Activated T-cell treated with anti-CD3 and anti-CD28 coated beads for 24 hours (primary cell): ENCODE measurements at places on chromosomes 7 and 10.

- DNase-seq: no peak
These were observed 19.8 kb downstream of the MDFIC start for GRCh38 chr7:114941692-114942091.

DNA sequence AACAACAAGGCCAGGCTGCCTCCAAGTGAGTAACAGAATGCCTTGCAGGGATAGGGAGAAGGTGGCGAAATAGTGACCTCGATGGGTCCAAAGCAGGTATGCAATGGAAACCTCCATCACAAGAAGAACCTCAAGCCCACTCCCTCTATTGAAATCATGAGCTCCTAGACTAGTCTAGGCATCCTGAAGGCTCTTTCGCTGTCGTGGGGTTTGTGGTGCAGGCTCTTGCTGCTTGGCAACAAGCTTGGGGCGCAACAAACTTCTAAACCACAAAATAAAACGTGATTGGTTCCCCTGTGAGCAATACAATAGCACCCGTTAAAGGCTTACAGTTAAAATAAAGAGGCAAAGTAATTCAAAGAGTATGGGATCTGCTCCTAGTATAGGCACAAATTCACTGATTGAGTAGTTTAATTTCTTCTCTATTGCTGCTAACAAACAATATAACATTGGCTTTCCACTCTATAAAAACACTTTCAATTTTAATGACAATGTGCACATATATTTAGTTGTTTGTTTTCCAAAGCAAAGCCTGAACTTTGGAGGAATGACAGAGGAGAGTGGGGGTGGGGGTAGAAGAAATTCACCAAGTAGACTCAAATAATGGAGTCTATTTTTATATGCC is 64.1 kb downstream of the C10orf67 start:
- no peak for DNase-seq

- DNase-seq: no peak
These were observed 18.1 kb downstream of the HACD1 start for GRCh38 chr10:17599089-17599488.

- DNase-seq: no peak
These were observed 341.5 kb upstream of the ZMIZ1 start for GRCh38 chr10:78727251-78727650.

DNA sequence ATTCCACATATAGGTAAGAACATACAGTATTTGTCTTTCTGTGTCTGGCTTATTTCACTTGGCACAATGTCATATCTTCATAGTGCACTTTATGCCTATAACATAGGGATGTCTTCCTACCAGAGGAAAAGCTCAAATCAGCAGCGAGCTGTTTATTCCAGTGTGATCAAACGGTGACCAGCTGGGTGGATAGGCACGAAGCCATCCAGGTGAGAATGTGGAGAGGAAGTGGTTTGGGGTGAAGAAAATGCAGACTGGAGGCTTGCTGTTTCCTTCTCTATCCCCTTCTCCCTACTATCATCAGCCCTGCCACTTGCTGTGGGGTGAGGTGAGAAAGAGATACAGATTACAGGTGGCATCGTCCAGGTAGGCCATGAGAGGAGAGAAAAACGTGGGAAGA is 52.4 kb downstream of the CHCHD3 start:
- no peak for DNase-seq

GRCh38 chr10:48923748-48924147 is 15.9 kb downstream of the LRRC18 start:
- DNase-seq: no peak
